ENCODE measurements at places on chromosomes 5 and 9.

DNA sequence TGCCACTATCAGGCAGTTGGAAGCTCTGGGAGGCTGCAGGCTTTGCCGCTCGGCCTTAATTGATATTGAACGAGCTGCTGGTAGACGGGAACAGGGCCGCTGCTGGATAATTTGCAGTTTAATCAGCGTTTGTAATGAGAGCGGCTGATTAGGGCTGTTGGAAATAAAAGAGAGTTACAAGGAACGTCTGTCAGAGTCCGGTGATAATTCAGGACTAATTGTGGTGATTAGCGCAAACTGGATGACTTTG lies 68.2 kb upstream of the TBCA start:
- no peak for DNase-seq

GRCh38 chr9:3386753-3387152 lies 139.0 kb downstream of the RFX3 start:
- DNase-seq, result no peak

DNA sequence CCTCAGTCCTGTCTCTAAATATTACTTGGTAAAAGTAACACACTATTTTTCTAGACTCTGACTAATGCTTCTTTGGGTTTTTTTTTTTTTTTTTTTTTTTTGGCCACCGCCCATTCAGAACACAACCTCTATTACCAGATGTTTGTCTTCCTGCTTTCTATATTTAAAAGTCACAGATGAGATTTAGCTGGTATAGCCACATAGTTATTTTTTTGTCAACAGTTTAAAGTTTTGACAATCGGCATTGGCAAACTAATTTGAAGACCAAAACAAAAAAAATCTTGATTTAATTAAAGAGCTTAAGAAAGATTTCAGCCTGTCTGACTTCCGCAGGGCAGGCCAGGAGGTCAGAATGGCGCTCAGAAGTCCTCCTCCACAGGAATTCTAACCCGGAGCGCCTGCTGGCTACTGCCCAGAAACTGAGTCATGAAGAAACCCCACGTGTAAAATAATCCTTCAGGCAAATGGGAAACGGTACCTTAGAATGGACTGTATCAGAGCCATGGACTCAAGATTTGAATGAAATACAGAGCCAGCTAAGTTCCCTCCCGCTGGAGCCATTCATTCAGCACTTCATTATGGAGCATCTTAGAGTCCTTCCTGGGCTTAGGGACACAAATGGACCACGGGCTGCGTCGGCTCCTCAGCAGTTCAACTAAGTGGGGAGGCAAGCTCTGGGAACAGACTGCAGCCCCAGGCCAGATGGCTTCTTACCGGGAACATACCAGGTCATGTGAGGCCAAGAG lies 55.6 kb downstream of the PTPDC1 start:
- peak; percentile 88 for DNase-seq

DNA sequence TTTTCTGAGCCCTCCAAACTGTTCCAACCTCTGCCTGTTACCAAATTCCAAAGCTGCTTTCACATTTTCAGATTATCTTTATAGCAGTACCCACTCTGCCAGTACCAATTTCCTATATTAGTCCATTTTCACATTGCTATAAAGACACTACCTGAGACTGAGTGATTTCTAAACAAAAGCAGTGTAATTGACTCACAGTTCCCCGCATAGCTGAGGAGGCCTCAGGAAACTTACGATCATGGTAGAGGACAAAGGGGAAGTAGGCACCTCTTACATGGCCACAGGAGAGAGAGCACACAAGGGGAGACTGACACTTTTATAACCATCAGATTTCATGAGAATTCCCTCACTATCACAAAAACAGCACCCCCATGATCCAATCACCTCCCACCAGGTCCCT lies 105.0 kb downstream of the DTWD2 start:
- DNase-seq, result no peak

GRCh38 chr5:107032629-107033028 lies 638.1 kb downstream of the EFNA5 start:
- DNase-seq, result no peak

GRCh38 chr9:86503314-86503713 lies 149.1 kb upstream of the TUT7 start:
- DNase-seq, result no peak

DNA sequence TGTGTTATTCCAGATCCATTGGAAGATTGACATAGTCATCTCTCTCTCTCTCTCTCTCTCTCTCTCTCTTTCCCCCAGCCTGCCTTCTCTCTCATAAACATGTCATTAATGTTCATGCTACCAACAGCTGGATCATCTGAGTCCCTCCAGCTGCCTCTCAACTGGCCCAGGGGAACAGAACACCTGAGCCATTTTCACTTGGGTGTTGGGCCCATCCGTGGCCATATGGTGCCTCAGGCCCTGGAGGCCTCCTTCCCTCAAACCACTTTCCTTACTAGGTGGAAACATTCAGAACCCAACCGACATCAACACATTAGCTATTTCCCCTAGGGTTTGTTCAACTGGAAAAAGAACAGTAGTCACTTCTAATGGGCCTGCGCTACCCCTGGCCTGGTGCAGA lies 196.2 kb downstream of the FRMD3 start:
- no peak for DNase-seq

DNA sequence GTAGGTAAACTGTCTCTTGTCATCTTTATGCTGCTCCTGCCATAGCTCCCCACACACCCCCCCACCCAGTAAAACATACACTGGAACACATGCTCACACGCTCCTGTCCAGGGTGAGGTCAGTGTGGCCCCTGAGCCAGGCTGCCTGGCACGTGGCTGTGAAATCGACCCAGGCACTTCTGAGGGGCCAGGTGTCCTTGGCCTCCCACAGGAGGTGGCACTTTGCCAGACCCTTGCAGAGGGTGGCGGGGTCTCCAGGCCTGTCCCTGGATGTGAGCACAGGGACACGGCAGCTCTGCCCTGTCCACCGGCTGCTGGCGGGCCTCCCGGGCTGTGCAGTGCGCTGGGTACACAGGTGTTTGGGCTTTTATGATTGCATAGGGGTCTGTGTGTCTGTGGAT lies 10.0 kb upstream of the CRB2 start:
- DNase-seq, result no peak

- DNase-seq, result no peak
These were observed 3.1 kb upstream of the IL7R start for GRCh38 chr5:35853631-35854030.

- no peak for DNase-seq
These were observed 30.6 kb downstream of the GFRA3 start for GRCh38 chr5:138243794-138244193.

DNA sequence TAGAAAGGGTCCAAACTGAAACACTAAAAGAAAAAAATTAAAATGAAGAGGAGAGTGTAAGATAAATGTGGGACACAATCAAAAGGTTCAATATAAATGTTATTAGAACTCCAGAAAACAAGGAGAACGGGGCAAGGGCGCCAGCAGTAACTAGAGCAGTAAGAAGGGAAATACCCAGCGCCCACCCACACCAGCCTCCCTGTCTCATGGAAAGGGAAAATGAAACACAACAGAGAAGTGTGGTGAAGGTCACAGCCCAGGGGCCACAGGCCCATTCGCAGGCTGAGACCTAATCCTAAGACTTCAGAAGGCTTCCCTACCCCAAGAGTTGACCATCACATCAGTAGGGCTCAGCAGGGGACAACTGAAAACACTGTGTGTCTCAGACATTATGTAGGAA lies 45.8 kb upstream of the CLK4 start:
- DNase-seq, result no peak

DNA sequence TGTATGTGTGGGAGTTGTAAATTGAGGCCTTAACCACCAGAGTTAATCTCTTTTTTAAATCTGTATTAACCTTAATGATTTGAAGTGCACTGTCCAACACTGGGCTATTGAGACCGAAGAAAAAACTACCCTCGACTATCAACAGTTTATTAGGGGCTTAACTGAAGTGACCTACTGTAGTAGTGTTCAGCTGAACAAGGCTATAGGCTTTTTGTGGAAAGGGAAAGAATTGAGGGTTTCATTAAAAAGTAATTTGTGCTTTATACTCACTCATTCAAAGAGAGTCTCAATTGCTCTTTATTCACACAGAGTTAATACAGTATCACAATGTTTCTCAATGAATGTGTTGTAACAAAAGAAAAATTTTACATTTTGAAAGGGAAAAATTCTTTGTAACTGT lies 267.5 kb downstream of the SLF1 start:
- DNase-seq, result no peak

Data from Right ventricle myocardium superior (tissue), 1 donor.